Activated CD4-positive, alpha-beta memory T cell treated with anti-CD3 and anti-CD28 coated beads for 36 hours (primary cell): ENCODE measurements at places on chromosomes 2 and 18. TPM values are rescaled to one million over a fixed set of nuclear protein-coding genes. Genes with fewer than 3 reads are reported as not detected.

DNA sequence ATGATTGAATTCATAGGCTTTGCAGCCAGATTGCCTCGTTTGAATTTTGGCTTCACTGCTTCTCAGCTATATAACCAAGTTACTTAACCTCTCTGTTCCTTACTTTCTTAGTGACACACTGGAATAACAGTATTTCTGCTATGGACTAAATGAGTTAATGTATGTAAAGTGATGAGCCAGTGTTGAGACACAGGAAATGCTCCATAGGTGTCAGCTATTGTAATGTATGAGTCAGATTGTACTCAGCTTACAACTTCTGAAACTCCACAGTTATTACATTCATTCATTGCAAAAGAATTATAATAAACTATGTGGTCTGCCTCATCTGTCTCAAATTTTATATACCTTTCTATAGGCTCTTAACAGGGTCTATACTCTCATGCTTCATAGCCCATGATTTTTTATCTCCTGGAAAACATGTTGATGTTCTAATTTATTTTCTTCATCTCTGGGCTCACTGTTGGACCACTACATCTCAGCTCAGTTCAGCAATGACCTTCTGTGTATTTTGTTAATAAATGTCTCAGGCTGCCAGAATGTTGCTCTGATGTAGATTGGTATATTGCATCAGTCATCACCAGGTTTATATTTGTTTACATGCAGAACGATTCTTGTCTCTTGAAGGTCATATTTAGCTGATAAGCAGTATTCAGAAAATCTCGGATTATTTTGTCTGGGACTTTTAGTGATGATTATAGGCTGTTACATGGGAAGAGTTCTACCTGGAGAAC, 76.2 kb downstream of the MAP3K20 start:
- no peak for DNase-seq

DNA sequence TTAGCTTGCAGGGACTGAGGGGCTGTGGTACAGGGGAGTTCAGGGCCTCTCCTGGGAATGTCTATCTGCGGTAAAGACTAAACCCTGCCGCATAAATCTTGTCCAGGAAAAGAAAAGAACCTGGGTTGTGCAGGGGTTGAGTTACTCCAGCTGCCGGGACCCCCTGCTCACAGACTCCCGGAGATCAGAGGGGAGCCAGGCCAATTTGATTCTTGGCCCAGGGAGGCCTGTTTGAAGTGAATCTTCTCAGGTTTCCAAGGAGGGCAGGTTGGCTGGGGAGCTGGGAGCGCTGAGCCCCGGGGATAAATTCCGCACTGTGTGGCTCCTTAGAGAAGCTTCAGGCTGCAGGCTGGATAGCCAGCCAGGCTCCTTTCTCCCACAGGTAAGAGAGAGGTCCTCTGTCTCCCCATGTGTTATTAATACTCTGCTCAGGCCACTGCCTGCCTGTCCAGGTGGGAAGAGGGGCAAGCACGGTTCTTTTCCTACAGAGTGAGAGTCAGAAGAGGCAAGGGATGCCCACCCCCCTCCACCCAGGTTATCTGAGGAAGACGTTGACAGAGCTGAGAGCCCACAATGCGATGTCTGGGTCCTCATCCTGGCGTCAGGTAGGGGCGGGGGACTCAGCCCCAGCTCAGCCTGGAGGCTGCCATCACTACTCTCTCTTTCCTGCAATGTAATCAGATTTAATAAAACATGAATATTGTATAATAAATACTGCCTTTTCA, 82.7 kb downstream of the LONRF2 start:
- no peak for DNase-seq

DNA sequence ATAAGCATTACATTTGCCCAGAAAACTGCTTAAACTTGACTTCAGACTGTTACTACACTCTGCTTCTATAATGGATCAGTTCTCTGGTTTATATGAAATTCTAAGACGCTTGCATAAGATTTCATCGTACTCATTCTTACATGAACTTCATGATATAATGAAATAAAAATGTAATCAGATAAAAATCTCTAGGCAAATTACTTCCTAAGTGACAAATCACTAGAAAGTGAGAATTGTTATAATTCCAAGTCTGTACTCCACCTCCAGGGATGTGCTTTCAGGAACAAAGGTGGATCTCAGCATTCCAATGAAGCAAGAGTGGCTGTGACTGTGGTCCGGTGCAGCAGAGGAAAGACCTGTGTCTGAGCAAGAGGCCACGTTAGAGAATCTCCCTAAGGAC, 226.2 kb downstream of the PIEZO2 start:
- no peak for DNase-seq

DNA sequence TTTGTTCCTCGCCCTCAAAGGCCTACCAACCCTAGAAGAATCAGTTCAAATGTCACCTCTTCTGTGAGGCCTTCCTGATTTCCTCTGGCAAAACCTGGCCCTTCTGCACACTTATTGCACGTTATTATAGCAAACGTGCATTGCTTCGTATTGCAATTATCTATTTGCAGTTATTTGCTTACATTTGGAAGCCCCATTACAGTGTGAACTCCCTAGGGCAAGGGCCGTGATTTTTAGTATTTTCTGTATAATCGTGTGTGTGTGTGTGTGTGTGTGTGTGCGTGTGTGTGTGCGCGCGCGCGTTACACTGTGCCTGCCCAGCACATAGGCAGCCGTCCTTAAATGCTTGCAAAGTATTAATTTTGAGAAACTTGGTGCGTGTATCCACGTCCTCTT, 460 bp upstream of the SEMA4F start:
- DNase-seq, result no peak

GRCh38 chr2:230947908-230948365, 22.9 kb upstream of the GPR55 start:
- DNase-seq, result no peak

GRCh38 chr2:50118905-50119702, 912.8 kb downstream of the NRXN1 start:
- no peak for DNase-seq

DNA sequence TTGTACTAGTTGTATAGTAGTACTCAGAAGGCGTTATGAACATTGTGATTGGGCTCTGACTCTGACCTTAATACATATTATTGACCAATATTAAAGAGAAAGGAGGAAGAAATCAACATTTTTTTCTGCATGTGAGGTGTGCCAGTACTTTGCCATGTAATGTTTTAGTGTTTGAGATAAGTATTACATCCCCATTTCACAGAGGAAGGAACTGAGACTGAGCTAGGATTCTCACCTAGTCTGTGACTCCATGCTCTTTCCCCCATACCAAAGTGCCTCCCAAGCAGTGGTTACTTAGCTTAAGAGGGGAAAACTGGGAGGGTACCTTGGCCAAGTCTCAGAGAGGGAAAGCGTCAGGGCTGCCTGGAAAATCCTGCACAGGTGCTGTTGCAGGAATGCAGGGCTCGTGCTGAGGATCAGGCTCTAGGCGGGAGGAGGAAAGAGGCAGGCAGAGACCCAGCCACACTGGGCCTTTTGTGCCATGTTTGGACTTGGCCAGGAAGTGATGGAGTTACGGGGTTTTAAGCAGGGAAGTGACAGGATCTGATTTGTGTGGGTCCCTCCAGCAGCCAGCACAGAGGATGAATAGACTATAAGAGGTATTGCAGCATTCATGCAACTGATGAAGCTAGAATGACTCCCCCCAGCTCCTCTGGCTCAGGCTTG, 1.7 kb downstream of the PNKD start:
- no peak for DNase-seq

GRCh38 chr18:1796636-1797035, 774.7 kb downstream of the METTL4 start:
- no peak for DNase-seq

DNA sequence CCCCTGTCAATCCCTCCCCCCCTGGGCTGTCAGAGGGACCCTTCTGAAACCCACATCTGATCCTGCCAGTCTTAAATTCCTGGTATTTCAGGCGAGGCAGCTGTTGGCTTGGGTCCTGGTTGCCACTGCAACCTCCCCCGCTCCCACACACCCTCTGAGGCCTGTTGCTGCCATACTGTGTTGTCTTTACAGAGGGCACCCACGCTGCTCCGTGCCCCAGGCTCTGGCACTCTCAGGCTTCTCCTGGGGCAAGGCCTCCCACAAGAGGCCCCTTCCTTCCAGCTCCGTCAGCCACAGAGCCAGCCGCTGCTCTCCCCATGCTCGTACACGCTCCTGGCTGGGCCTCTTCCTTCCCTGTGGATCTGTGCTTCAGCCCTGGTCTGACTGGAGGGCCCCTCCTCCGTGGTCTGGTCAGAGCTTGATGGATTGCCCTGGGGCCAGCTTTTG, 8.6 kb downstream of the CABLES1 start:
- DNase-seq, result no peak

HMSD gene
- 18.9 TPM for total RNA-seq

RAB17 gene
- not detected for total RNA-seq
